Activated CD8-positive, alpha-beta memory T cell treated with anti-CD3 and anti-CD28 coated beads, Interleukin-2, amount 10 ng/mL, durations not matched to agents 7 days and 5 days (primary cell): ENCODE measurements at places on chromosomes 2 and 18. TPM values are rescaled to one million over a fixed set of nuclear protein-coding genes. Genes with fewer than 3 reads are reported as not detected.
A peak's percentile ranks its signal among the peaks of the same experiment; 100 is the strongest.

- DNase-seq: no peak
Observed at GRCh38 chr18:36887114-36887513, 58.2 kb downstream of the KIAA1328 start.

TFCP2L1 gene
- total RNA-seq: 0.14 TPM

- no peak for DNase-seq
Observed at GRCh38 chr2:175844169-175844568, 157.9 kb downstream of the LNPK start.

- no peak for DNase-seq
Observed at GRCh38 chr2:239966853-239967552, 58.1 kb downstream of the NDUFA10 start.

- peak; percentile 34 for DNase-seq
Observed at GRCh38 chr2:230932556-230933511, 7.8 kb upstream of the GPR55 start.

EN1 gene
- not detected for total RNA-seq

TMEM182 gene
- 4.4 TPM for total RNA-seq

CFAP221 gene
- total RNA-seq: not detected

DNA sequence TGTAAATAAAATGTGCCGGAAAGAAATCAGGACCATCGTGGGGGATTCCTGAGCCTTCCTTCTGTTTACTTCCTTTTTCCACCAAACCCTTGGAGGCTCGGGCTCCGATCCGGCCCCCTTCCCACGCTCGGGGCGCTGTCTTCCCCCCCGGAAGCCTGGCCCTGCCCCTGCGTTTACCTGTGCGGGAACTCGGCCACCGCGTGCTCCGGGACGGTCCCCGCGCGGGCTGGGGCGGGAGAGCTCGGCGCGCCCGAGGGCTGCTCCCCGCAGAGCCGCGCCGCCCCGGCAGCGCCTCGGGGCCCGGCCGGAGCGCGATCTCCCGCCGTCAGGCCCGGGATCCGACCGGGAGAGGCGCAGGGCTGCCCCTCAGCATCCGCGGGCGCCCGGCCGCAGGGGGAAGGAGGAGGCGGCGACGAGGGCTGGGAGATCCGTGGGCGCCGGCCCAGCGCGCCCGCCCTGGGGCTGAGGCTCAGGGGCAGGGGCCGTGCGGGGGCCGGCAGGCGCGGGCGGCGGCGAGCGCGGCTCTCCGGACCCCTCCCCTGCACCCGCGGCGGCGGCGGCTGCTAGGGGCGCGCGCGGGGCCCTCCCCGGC is 435 bp downstream of the ADCY3 start:
- no peak for DNase-seq

INHBB gene
- not detected for total RNA-seq

- no peak for DNase-seq
Observed at GRCh38 chr18:39487932-39488331, 1922.3 kb upstream of the CELF4 start.

DNA sequence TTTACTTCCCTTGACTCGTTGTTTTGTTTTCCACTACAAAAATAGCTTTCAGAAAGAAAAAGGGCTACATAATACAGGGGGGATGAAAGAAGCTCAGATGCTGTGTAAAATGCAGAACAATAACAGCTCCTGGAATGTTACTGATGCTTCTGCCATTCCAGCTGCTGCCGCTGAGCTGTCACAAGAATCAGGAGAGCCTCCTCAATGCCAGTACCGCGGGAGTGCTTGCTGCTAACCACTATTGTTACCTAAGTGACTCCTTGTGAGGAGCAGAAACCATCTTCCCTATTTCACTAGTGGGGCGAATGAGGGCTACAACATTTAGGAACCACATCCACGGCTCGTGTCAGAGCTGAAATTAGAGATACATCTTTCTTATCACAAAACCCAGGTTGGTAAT is 384.8 kb downstream of the GALR1 start:
- DNase-seq: no peak

DNA sequence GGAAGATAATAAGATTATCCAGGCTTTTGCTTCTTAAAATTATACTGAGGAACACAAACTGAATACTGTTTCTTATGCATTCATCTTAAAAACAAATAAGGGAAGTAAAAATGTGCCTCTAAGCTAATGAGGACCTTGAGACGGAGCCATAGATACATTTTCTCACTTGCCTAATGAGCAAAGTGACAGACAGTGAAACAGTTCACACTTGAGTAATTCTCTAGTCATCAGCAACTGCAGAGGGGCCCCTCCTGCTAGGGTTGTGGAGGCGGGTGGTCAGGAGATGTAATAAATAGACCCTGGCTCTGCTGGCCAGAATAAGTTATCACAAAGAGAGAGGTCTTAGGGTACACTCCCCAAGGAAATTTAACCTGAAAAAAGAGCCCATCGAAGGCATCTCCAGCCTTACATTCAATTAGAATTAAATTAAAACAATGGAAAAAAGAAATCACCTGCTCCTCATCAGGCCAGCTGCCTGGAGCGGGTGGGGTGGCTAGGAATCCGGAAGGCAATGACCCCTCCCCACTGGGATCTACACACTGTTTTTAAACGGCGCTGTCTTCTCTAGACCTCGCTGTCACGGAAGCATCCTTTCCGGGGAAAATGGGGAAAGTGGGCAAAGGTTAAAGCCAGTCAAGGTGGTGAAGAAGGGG is 32.6 kb upstream of the INSIG2 start:
- no peak for DNase-seq

RGPD8 gene
- 13.1 TPM for total RNA-seq

GRCh38 chr2:164692114-164692513 is 70.8 kb upstream of the GRB14 start:
- no peak for DNase-seq
